Calu3 (cell line): ENCODE measurements at places on chromosomes 4 and X.

GRCh38 chr4:77564231-77564630, 41.4 kb upstream of the CXCL13 start:
- DNase-seq, result no peak

GRCh38 chr4:5389756-5390310, 318.5 kb downstream of the EVC2 start:
- no peak for DNase-seq

GRCh38 chr4:88522702-88523324, 763 bp downstream of the PYURF start:
- peak; percentile 8 for DNase-seq

- no peak for DNase-seq
Observed at GRCh38 chr4:38678078-38678477, 14.1 kb downstream of the KLF3 start.

DNA sequence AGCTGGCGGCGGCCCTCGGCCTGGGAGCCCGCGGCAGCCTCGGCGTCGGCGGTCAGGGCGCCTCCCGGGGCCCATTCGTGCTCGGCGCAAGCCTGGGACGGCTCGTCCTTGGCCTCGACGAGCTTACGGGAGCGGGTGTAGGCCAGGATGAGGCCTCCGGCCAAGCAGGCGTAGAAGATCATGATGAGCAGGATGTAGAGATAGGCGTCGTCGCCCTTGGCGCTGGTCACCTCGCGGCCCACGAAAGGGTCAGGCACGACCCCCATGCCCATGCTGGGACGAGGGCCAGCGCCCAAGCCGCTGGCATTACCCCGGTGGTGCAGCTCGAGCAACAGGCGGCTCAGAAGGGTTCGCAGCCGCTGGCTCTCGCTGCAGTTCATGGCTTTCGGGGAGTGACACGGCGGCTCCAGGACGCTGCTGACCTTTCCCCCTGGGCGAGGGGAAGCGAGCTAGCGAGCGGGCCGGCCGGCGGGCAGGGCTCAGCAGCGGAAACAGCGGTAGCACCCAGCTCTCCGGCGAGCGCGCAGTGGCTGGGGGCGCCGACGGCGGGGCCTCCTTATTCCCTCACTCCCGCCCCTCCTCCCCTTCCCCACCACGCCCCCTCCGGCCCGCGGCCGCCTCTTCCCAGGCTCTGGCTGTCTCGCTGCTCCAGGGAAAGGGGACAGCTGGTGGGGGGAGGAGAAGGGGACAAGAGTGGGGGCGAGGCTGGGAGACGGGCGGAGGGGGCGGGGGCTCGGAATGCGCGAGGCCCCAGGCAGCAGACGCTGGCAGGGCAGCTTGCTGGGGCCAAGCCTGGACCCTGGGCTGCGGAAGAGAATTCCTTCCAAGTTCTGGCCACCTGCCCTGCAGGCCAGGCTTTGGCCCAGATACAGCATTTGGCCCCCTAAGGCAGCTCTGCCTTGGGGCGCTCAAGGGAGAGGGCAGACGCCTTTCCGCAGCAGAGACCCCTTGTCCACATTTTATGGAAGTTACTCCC, at the start of gene KCNE5:
KCNE5 (minus strand) TSS at position 532 of the 976 bp plus-strand sequence; CDS start at position 380, 152 bp downstream.
- DNase-seq, result no peak

GRCh38 chrX:84219551-84219950, 31.6 kb upstream of the RPS6KA6 start:
- no peak for DNase-seq
